ENCODE measurements at places on chromosomes 11 and 22.
A peak's percentile ranks its signal among the peaks of the same experiment; 100 is the strongest.

- DNase-seq: no peak
Observed at GRCh38 chr22:43312608-43313007, 30.6 kb downstream of the SCUBE1 start.

GRCh38 chr11:3191586-3192324 lies 26.6 kb upstream of the OSBPL5 start:
- no peak for DNase-seq

- no peak for DNase-seq
Observed at GRCh38 chr11:107203656-107204055, 185.4 kb upstream of the GUCY1A2 start.

DNA sequence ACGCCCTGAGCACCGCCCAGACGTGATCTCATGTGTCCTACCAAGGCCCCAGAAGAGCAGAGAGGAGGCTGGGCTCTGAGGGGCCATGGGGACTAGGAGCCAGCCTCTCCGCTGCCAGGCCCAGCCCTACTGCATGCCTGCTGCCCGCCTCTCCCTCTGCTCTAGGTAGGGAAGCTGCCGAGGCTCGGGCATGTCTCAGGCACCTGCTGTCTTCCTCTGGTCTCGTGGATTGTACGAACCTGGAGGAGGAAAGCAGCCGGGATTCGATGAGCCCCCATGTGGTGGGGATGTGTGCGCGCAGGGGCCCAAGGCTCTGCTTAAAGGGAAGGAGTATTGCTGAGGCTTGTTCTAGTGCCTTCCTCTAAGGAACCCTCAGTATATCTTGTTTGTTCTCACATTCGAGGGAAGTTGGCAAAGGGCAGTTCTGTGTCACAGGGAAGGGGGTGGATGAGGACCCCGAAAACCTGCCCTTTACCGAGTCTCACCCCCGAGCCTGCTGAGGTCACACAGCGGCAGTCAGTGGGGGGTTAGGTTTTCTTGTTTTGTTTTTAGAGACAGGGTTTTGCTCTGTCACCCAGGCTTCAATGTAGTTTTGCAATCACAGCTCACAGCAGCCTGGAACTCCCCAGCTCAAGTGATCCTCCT lies 21.2 kb downstream of the DAGLA start:
- no peak for DNase-seq

DNA sequence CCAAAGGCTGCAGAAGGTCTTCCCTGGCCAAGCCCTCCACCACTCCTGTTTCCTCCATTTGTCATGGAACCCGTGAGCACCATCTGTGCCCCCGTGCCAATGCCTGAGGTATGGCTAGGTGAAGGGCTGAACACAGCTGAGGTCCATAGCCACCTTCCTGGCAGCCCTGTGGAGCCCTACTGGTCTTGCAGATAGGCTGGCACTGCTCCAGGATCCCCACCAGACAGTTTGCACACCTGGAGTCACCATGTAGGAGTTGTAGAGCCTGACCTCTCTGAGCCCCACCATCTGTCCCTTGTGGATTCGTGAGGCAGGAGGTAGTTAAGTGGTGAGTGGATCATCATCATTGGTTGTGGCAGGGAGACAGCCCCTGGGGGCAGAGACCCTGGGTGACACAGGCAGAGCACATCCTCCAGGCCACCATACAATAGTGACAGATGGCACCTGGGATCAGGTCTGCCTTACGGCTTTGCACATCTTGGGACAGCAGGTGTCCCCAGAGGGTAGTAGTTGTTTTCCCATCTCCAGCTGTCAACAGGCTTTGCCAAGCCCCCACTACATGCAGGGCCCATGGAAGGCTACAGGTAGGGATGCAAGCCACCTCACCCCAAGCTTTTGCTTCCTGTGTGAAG lies 52.5 kb upstream of the SUSD2 start:
- no peak for DNase-seq

DNA sequence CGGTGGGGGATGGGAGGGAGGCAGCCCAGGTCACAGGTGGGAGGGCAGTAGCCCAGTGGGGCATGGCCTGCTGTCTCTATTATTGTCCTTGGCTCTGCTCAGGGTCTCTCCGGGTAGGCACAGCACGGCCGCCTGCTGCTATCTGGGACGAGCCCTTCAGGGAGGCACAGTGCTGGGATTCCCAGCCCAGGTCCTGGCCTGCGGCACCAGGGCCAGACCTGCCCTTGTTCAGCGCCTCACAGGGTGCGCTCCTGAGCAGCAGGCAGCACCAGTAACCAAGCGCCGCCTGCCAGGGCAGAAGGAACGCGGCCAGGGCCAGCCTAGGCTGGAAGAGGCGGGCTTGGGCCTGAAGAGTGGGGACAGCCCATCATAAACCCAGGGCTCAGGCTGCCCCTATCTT lies 151.0 kb downstream of the MPPED1 start:
- no peak for DNase-seq

DNA sequence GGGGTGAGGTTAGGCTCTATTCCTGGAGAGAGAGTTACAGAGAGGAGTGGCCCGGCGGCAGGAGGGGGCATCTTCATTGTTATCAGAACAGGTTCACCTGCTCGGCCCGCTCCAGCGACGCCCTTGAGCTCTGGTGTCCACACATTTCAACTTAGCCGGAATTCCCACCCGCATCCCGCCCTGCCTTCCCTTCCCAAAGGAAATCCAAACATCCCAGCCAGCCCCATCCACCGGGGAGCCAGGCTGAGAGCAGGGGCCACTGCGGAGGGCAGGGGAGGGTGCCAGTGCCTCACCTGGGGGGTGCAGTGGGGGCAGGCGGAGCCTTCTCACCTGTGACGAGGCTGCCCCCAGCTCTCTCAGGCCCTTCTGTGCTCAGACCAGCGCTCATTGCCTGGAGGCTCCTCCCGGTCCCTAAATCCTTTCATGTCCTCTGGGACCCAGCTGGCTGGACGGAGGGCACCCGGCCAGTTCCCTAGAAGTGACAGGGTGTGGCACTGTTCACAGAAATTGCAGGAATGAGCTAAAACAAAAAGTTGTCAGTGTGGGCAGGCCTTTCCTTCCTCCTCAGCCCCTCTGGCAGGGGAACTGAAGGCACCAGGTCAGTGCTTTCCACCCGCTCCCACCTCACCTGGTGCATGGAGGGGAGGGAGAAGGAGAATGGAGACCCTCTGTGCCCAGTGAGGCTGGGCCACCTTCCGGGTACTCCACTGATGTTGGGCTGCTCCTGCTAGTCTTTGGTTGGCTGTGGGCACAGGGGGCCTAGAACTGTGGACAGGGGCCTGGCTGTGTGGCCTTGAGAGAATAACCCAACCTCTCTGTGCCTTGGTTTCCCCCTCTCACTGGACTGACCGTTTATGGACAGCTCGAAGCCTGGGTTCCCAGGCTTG lies 2.2 kb upstream of the MRGPRG start:
- DNase-seq: no peak

- no peak for DNase-seq
Observed at GRCh38 chr22:37182101-37182948, 5.7 kb downstream of the C1QTNF6 start.

- peak; percentile 82 for DNase-seq
Observed at GRCh38 chr11:64803158-64803845, at the start of gene MAP4K2. TSS of gene MAP4K2 (minus strand) at chr11:64803214. CDS start at chr11:64803149, 65 bp downstream.

DNA sequence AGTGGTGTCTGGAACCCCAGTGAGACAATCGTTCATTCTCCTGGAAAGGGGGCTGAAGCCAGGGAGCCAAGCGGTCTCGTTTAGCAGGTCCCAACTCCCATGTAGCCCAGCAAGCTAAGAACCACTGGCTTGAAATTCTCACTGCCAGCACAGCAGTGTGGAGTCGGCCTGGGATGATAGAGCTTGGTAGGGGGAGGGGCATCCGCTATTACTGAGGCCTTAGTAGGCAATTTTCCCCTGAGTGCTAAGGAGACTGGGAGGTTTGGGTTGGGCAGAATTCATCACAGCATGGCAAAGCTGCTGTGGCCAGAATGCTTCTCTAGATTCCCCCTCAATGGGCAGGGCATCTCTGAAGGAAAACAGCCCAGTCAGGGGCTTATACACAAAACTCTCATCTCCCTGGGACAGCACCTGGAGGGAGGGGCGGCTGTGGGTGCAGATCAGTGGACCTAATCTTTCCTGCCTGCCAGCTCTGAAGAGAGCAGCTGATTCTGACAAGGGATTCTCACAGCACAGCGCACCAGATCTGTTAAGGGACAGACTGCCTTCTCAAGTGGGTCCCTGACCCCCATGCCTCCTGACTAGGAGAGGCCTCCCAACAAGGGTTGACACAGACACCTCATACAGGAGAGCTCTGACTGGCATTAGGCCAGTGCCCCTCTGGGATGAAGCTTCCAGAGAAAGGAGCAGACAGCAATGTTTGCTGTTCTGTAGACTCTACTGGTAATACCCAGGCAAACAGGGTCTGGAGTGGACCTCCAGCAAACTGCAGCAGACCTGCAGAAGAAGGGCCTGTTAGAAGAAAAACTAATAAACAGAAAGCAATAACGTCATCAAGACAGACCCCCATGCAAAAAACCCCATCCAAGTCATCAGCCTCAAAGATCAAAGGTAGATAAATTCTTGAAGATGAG lies 14.8 kb downstream of the OR52M1 start:
- no peak for DNase-seq

DNA sequence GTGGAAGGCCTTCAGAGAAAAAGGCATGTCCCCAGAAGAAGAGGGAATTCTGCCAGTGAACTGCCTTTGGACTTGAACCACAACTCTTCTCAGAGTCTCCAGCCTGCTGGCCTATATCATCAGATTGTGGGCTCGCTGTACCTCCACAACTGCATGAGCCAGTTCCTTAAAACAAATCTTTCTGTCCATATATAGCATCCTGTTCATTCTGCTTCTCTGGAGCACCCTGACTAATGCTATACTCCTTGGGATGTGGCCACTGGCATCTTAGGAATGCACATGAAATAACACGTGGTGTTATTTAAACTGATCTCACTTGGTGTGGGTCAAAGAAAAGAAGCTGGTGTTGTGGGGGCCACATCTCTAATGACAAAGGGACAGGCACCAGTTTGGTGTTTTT lies 58.3 kb upstream of the VSTM5 start:
- DNase-seq: no peak

DNA sequence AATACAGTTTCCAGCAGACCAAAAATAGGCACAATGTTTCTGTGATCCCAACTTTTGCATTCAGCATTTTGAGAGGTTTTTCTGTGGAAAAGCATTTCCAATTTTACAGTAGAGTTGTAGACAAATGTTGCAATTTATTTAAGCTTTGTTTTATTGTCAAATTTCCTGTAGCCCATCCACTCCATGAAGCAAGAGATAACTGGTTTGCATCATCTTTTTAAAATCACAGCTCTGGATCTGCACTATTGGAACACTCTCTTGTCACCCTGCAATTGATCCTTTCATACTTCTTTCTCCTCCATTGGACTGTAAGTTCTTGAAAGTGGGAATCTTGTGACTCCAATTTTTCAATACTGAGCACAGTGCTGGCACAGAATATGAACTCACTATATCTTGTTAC lies 86.0 kb downstream of the MAML2 start:
- DNase-seq: no peak

DNA sequence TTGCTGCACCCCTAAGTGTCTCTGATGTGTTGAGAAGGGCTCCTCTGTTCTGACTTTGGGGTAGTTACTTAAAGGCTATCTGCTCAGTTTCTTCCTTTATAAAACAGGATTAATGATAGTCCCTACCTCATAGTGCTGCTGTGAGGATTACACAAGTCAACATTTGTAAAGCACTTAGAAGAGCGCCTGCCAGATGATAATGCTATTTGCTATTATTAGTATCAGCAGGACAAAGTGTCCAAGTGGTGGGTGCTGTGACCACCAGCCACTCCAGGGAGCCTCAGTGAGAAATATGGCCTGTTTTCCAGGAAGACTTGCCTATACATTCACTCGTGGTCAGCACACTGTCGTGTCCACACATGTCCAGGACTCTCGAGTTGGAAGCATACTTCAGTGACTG lies 16.2 kb downstream of the POU2F3 start:
- DNase-seq: no peak

- DNase-seq: no peak
Observed at GRCh38 chr22:19067696-19068348, 54.4 kb downstream of the DGCR2 start.

GRCh38 chr11:45216901-45217300 lies 69.2 kb downstream of the SYT13 start:
- DNase-seq: no peak

- DNase-seq: no peak
Observed at GRCh38 chr11:16318320-16318719, 38.0 kb downstream of the SOX6 start.

- DNase-seq: no peak
Observed at GRCh38 chr11:33021937-33022336, 6.3 kb downstream of the DEPDC7 start.

DNA sequence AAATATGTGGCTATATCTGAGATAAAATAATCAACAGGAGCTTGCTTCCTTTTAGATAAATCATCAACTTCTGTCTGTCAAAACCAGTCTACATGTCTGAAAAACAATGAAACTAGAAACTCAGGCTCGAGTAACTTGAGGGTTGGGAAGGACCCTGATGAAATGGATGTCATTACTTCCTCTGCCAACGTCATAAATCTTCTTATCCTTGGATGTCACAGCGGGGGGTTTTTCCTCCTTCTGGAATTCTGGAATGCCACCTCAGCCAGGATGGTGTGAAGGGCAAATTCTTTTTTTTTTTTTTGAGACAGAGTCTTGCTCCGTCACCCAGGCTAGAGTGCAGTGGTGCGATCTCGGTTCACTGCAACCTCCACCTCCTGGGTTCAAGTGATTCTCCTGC lies 13.4 kb downstream of the LGR4 start:
- DNase-seq: no peak

DNA sequence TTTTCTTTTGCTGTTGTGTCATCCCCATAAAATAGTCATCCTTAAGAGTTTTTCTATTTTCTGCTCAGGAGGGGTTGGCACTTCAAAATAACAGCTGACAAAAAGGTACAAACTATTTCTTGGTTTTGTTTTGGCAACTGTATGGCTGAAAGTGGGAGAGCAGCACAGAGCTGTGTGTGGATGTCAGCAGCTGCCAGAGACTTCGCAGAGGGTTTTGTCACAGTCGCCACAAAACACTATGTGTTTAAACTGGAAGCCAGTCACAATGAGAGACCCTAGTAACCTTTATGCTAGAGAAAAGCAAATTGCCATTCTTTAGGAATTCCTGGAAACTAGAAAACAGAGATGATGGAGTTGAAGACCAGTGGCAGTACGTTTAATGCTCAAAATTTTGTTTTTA lies 189.6 kb upstream of the CCDC90B start:
- DNase-seq: no peak

DNA sequence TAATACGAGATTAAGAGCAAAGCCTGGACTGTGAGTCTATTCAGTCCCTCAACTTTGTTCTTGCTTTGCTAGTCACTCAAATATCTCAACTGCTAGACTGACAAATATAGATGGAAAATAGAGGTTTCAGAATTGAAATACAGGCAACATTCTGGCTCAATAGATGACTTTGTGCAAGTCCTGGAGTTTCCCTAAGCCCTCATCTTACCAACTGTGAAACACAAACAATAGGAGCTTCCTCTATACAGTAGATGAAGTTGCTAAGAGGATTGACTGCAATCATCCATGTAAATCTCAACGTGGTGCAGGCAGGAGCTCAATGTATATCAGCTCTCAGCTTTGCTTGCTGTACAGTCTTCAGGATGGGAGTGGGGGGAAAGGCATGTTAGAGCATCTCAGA lies 6.2 kb upstream of the MPEG1 start:
- no peak for DNase-seq

- DNase-seq: no peak
Observed at GRCh38 chr22:40203572-40203971, 25.8 kb downstream of the TNRC6B start.

- no peak for DNase-seq
Observed at GRCh38 chr11:8593455-8593854, 573 bp downstream of the STK33 start.

- DNase-seq: no peak
Observed at GRCh38 chr11:103295704-103296103, 186.5 kb downstream of the DYNC2H1 start.
